Stimulated activated CD4-positive, alpha-beta T cell treated with anti-CD3 and anti-CD28 coated beads, Interleukin-12 subunit alpha, Interleukin-12 subunit beta, amount 100 ng/mL, for 48 hours (primary cell): ENCODE measurements at places on chromosomes 3 and 15.

DNA sequence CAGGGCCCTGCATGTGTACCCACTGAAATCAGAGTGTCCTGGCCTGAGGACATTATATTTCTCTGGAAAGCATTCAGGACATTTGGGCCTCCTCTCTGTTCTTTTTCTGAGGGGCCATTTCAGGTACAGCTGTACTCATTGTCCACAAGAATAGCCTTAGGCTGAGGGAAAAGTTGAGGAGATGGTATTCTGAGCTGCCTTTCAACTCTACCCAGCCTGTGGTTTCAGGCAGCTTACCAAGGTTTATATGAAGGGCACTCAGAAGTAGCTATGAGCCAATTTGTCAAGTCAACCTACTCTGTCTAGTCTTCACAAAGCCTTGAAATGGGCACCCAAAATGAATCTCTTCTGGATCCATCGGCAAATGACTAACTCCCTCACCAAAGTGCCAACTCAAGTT, 9.4 kb downstream of the ATP13A4 start:
- DNase-seq = no peak

GRCh38 chr15:89494941-89495637, 1.3 kb downstream of the RHCG start:
- no peak for DNase-seq

DNA sequence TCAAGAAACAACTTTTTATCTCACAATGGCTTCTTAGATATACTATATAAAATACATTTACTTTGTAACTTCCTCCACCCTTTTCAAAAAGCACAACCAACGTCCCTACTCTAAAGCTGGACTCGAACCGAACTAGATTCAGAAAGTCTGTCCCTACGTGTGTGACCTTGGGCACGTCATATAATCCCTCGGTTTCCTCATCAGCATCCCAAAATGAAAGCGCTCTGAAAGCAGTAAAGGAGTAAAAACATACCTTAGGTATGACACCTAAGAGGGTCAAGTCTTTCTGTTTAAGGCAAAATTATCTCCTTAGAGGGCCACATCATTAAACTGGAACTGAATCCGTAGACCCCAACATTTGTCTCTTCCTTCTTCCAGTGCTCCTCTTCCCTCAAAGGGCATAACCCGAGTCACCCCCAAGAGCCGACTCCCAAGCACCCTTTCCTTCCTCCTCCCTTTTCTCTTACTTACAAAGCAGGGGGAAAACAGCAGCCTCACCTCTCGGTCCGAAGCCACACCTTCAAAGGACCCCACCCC, 663 bp downstream of the PDCD10 start:
- DNase-seq = no peak

GRCh38 chr15:62453375-62453774, 288.3 kb upstream of the C2CD4B start:
- DNase-seq = no peak

- DNase-seq = no peak
Observed at GRCh38 chr3:84724877-84725276, 233.9 kb upstream of the CADM2 start.

GRCh38 chr3:194277104-194277785, 73.9 kb downstream of the CPN2 start:
- no peak for DNase-seq

DNA sequence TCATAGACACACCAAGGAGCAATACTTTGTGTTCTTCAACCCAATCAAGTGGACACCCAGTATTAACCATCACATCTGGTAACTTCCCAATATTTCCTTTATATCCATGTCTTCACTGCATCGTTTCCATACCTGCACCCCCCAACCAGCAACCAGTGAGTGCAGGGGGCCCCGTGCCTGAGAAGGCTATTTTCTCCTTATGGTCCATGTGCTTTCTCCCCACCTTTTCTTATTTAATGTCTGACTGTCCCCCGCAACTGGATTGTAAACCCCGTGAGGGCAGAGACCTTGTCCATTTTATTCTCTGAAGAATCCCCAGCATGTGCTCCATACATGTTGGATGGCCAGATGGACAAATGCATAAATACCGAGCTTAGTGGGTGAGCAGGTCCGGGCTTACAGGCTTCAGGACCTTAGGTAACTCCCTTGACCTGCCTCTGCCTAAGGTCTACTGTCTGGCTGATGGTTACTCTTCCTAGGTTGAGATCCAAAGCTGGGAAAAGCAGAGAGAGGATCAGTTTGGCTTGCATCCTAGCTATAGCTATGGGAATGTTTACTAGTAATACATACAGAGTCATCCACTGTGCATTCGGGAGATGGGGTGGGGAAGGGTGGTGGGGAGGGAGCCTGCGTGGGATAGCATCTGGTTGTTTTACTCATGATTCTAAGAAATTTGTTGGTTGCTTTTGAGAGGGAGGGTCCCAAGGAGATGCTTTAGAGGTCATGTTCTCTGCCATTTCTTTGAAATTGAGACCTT, 41.5 kb downstream of the PXYLP1 start:
- DNase-seq = no peak

DNA sequence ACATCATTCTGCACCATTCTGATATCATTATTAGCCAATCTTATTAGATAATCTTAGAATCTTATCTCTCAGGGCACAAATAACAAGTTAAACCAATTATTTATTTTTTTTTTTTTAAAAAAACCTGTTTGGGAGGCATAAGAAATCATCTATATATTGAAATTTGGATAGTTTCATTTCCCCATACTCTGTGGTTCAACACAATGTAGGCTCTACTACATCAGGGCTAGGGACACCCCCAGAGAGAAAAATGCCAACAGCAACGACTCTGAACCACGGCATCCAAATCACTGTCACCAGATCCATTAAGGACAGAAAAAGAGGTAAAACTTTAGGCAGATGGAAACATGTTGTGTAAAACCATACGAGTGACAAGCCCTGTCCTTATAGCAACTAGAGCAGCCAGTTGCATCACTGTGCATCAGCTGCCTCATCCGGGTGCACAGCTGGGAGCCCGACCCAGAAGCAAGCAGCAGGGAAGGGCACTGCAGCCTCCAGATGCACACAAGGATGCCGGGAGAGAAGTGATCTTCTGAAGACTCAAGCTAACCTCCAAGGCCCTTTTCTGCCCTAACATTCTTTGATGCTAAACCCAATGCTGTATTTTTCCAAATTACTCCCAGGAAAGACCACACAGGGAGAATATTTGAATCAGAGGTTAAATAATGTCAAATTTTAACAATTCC, 381.1 kb downstream of the CTNNB1 start:
- DNase-seq = no peak

GRCh38 chr15:43974852-43975251, 148.1 kb downstream of the WDR76 start:
- no peak for DNase-seq

DNA sequence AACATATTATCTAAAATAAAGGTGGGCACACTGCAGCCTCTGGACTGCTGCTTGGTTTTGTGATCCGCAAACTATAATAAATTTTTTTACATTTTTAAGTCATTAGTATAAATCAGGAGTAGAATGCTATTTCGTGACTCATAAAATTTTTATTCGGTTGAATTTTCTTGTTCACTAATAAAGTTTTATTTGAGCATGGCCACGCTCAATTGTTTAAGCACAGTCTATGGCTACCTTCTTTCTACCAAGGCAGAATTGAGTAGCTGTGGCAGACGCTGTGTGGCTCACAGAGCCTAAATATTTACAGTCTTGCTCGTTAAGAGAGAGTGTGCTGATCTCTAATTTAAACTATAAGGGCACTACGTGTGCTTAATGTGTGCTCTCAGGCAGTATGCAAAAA, 28.9 kb downstream of the ROBO2 start:
- no peak for DNase-seq

GRCh38 chr3:126146525-126147146, 33.8 kb downstream of the ALDH1L1 start:
- DNase-seq = no peak

DNA sequence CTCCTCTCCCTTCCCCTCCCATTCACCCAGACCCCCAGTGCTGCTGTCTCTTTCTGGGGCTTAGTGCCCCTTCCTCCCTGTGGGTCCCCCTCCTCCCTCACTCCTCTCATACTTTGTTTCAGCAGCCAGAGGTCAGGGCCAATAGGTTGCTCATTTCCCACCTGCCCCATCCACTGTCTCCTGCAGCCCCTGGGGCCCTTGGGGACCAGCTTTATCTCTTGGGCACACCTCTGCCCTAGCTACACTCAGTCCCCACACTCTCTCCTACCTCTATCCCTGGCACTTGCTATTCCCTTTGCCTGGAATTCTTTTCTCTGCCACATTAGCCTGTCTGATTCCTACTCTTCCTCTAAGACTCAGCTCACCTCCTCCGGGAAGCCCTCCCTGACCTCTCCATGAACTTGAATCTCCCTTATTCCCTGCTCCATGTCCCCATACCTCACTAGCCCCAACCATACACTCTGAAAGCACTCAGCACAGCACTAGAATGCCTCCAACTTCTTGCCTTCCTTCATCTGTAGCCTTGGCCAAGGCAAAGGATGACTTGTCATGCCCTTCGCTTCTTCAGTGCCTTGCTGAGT, 14.6 kb downstream of the ANPEP start:
- no peak for DNase-seq

- DNase-seq = no peak
Observed at GRCh38 chr3:56800832-56801661, 702 bp downstream of the ARHGEF3 start.

DNA sequence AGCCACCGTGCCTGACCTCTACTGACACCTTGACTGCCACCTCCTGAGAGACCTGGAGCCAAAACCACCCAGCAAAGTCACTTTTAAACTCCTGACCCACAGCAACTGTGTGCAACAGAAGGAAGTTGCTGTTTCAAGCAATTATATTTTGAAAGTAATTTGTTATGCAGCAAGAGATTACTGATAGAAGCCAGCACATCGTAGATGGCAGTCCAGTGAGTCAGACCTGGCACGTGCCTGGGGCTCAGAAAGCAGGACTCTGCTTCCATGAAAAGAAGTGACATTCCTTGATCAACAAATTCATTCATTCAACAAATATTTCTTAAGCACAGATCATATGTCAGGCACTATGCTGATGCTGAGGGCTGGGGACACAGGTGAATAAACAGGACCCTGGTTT, 5.7 kb upstream of the CSPG4 start:
- no peak for DNase-seq

- DNase-seq = no peak
Observed at GRCh38 chr15:55681631-55682030, 61.3 kb downstream of the PRTG start.

- DNase-seq = no peak
Observed at GRCh38 chr3:158471639-158472294, 99.2 kb upstream of the MLF1 start.

- no peak for DNase-seq
Observed at GRCh38 chr3:37181756-37182155, 7.4 kb upstream of the LRRFIP2 start.

DNA sequence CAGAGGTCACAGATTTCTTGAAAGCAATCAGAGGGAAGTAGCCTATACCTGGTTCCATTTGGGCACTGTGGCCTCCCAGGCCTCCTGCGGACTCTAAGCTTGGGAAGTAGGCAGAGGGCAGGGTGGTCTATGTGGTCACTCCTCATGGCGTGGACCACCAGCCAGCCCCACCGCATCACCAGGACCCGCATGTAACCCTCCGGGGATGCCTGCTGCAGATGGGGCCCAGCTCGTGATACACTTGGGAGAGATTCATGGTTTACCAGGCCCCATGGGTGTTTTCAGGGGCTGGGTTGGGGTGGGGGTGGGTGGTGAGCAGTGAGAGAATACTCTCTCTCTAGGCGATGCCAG, 123.7 kb downstream of the ASB7 start:
- DNase-seq = no peak

DNA sequence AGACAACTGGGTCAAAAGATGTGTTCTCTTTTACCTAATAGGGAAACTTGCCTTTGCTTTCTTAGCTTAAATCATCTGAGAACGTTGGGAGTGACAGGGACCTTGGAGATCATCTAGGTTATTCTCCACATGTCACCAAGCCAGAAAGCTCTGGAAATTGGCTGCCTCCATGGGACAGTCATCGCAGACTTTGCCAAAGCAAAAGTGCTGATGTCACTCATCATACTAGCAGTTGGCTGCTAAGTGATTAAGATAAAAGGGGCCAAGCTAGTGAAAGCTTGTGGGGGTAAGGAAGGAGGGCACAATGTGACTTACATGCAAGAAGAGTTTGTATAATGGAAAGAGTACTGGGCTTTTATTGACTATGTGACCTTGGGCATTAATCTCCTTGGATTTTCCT, 198.0 kb upstream of the PFN2 start:
- DNase-seq = no peak

DNA sequence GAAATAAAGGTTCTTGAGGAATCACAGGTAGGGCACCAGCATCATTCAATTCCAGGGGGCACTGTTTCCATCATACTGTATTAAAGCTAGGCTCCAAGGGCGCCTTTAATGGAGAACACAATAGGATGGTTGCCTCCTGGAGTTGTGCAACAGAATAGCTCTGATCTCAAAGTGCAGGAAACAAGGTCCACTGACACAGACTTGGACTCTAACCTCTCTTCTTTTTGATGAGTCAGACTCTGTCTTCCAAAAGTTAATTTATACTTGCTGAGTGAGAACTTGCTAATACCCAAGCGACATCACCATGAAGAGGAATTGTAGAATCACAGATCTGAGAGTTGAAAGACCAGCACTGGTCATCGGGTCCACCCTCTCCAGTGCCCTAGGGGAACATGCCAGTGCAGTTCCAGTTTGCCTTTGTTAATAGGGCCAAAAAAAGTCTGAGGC, 94.4 kb upstream of the PHLDB2 start:
- no peak for DNase-seq

GRCh38 chr3:111194048-111194447, 122.4 kb downstream of the NECTIN3 start:
- no peak for DNase-seq

GRCh38 chr15:62119874-62120273, 45.2 kb downstream of the C2CD4B start:
- DNase-seq = no peak

DNA sequence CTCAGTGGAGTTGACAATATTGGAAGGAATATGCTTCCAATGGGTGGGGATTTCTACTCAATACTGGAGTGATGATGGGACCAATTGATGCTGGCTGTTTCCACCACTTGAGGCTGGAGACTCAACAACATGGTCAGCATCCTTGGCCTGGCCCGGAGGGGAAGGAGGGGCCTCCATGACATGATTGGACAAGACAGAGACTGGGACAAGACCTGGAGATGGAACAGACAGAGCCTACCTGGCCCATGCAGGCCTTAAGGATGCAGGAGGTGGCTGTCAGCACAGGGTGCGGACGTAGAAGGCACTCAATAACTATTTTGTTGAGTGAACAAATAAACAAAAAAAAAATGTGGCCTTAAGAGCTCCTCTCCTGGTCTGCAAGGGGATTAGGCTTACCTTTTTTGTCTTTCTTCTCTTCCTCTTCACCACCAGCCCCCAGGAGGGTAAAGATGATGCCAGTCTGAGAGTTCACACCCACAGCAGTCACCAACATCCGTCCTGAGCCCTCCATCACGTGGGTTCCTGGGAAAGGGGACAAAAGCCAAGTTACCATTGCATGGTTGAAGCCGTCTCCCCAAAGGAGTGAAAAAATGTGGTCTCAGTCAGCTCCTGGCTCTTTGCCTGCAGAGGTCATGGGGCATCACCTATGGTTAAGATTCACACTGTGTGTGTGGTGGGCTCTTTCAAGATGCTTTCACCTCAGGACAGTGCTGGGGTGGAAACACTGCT, 67.1 kb upstream of the SEC13 start:
- DNase-seq = no peak

- DNase-seq = no peak
Observed at GRCh38 chr15:50873935-50874361, 34.5 kb upstream of the AP4E1 start.
